ENCODE measurements at places on chromosomes 4 and X.
A peak's percentile ranks its signal among the peaks of the same experiment; 100 is the strongest.

DNA sequence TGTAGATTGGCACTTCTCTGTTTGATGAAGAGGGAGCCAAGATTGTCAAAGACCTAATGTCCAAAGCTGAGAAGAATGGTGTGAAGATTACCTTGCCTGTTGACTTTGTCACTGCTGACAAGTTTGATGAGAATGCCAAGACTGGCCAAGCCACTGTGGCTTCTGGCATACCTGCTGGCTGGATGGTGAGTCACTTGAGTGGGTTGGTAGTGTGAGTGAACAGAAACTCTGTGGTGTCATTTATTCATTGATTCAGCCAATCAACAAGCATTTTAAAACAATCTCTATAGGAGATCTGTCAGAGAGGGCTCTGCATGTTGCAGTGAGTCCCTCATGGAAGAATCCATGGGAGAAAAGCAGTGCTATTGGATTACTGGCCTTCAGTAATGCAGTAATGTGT lies 16.3 kb downstream of the TAF9B start:
- DNase-seq: no peak

DNA sequence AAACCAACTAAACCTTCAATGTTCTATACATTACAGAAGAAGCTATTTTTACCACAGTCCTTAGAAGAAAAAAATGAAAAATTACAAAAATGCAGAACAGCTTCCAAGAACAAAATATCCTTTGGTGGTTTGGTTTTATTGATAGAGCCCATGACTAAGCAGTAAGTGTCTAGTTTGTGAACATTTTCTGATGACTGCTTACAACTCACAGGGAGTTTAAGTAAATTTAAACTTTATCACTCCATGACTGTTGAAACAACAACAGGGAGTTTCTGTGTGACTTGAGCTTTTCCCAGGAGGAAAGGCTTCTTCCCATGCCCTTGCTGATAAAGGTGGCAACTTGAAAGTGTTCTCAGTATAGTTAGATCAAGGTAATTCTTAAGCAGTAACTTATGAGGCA lies 2.9 kb downstream of the PF4 start:
- peak; percentile 69 for DNase-seq

DNA sequence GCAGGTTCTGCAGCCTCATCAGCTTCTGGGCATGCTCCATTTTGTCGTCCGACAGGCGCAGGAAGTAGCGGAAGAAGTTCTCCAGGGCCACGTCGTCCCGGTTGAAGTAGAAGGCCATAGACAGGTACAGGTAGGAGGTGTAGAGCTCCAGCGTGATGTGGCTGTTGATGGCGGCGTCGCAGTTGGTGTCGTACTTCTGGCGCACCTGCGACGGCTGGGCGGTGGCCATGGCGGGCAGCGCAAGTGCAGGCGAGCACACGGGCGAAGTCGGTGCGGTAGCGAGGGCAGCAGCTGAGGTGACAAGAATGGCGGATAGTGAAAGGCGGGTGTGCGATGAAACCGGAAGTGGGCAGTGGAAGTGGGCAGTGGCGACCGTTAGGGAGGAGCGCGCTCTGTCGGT lies at the start of gene FTHL17:
TSS of gene FTHL17 (minus strand) at position 317 of the 400 bp plus-strand sequence. CDS start at position 229, 88 bp downstream.
- DNase-seq: no peak

- DNase-seq: no peak
Measured at GRCh38 chr4:6044276-6044675, 26.0 kb upstream of the C4orf50 start.

DNA sequence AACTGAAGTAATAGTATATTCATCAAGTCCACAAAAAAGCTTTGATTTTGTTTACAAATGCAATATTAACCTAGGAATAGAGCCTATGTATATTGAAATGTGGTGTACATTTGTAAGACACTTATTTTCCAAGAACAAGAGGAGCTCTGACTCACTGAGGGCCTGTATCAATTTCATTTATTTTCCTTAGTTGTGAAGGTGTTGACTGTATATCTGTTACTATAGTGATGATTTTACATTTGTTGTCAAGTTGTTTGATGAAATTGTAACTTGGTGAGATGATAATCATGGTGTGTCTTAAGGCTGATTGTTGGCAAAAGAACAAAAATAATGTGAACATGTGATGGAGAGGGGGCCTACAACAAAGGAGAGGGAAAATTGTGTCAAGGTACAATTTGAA lies 274.9 kb upstream of the TEX13A start:
- no peak for DNase-seq

- DNase-seq: no peak
Measured at GRCh38 chr4:53902786-53903185, 161.6 kb downstream of the CHIC2 start.

GRCh38 chrX:24231131-24231540 lies 81.6 kb downstream of the ZFX start:
- DNase-seq: peak; percentile 81

- DNase-seq: no peak
Measured at GRCh38 chrX:149513825-149514428, 8.8 kb upstream of the IDS start.

- DNase-seq: no peak
Measured at GRCh38 chrX:125651426-125651825, 331.8 kb downstream of the TEX13C start.

- no peak for DNase-seq
Measured at GRCh38 chr4:165048170-165048569, 5.5 kb upstream of the TRIM75 start.

DNA sequence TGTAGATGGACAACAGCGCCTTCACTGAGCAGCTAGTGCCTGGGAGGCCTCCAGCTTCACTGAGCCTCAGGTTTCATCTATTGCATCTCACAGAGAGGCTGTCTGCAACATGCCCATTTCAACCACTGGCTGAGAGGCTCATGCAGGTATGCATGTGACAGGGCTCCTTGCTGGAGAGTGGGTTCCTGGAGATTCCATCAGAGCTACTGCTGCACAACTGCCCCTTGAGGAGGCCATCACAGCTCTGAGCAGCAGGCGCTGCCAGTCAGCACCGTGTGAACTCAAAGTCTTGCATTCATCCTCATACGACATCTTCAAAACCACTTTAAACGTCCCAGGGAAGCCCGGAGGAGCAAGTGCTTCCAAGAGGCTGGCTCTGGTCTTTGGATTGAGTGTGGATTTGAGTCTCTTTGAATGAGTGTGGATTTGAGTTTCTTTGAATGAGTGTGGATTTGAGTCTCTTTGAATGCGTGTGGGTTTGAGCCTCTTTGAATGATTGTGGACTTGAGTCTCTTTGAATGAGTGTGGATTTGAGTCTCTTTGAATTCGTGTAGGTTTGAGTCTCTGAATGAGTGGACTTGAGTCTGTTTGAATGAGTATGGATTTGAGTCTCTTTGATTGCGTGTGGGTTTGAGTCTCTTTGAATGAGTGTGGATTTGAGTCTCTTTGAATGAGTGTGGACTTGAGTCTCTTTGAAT lies 8.7 kb downstream of the P2RY8 start:
- DNase-seq: no peak

DNA sequence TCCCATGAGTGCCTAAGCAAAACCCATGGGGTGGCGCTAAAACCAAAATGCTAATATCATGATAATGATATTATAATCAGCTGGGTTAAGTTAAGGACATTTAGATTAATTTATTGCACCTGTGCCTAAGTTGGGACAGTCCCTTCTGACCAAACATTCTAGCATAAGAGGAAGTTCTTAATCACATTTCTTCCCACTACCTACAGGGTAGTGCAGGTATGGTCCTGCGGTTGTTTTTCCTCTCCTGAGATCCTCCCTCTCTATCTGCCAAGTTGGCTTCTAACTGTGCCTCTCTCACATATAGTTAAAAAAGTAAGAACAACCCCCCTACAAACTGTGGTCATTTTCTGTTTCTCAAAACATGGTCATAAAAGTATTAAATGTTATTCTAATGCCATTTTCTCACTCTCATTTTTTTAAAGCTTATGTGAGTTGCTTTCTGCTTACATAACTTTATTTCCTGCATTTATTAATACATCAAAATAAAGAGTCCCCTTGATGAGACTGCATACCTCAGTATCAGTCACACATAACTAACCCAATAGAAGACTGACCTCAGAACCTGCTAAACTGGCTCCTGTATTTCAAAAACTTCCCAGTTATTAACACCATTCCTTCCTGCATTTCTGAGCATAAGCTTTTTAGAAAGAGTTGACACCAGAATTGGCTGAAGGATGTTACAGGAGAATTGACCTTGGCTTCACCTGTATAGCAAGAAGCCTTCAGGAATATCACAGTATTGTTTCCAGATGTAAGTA lies 1332.5 kb downstream of the FSTL5 start:
- no peak for DNase-seq

DNA sequence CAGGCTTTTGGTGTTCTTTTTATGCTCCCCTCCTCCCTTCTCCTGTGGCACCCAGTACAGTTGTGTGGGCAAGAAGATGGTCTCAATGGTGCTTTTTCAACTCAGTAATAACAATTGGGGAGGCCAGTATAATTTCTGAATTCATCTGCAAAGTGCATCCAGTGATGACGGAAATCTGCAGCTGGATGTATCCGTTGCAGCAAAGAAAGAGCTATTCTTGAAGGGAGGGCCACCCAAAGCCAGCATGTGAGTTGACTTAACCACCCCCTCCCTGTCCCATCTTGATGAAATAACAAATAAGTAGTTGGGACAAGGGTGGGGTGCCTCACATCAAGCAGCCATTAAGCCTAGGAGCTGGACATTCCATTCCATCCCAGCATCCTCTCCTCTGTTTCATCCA lies 30.7 kb downstream of the TSC22D3 start:
- DNase-seq: no peak

- no peak for DNase-seq
Measured at GRCh38 chrX:139750390-139750789, 42.4 kb upstream of the MCF2 start.

GRCh38 chr4:107692202-107692601 lies 27.8 kb downstream of the PAPSS1 start:
- DNase-seq: no peak

DNA sequence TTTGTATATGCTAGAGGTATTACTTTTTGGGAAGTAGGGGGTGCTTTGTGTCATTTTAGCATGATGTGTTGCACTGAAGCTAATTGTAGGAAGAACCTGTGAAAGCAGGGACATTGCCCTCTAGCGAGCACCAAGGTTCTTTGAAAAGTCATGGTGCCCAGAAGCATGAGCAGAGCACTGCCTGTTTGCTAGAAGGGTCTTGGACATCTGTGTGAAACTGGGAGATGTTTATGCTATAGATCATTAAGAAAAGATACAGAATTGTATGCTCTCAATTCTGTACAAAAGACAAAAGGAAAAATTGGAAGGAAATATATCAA lies 14.7 kb downstream of the GRPR start:
- DNase-seq: peak; percentile 1

GRCh38 chr4:150970685-150971151 lies 44.4 kb downstream of the LRBA start:
- no peak for DNase-seq

GRCh38 chr4:3324093-3324815 lies 31.4 kb downstream of the RGS12 start:
- no peak for DNase-seq

DNA sequence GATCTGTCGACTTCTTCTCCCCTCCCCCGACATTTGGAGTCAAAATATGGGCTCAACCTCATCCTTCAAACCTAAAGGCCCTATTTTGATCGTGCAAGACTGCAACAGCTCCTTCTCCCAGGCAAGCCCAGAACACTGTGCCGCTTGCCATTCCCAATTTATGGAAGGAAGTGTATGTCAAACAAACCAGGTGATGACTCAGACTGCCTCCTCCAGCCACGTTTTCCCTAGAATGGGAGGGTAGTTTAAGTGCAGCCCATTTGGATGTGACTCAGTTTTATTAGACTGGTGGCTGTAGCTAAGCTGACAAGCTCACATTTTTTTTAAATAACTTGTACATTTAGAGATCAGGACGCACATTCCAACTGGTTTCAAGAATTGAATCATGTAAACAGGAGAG lies 570.4 kb upstream of the DIPK2B start:
- DNase-seq: peak; percentile 94

GRCh38 chr4:26867914-26868684 lies 7.5 kb downstream of the STIM2 start:
- DNase-seq: no peak

GRCh38 chrX:356385-357034 lies 30.2 kb downstream of the PPP2R3B start:
- DNase-seq: peak; percentile 53

GRCh38 chrX:63652086-63652765 lies 132.8 kb downstream of the ARHGEF9 start:
- no peak for DNase-seq

DNA sequence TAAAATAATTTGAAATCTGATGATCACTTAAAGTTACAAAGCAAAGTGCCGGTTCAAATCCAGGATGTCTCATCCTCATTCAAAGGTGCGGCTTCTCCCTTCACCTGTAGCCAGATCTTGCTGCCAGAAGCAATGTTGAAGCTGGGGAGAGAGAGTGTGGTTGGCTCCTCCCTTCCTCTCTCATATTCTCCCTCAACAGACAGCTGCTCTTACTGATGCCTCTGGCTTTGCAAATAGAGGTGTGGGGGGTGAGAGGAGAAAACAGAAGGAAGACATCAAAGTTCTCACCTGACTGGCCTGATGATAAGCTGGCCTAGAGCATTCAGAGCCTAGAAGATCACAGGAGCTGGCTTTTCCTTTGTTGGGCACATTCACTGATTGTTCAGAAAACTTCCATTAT lies 28.3 kb upstream of the BTC start:
- no peak for DNase-seq

All from mesenchymal stem cell (in vitro differentiated cells and primary cell).